ENCODE measurements at places on chromosomes 11 and 22.

DNA sequence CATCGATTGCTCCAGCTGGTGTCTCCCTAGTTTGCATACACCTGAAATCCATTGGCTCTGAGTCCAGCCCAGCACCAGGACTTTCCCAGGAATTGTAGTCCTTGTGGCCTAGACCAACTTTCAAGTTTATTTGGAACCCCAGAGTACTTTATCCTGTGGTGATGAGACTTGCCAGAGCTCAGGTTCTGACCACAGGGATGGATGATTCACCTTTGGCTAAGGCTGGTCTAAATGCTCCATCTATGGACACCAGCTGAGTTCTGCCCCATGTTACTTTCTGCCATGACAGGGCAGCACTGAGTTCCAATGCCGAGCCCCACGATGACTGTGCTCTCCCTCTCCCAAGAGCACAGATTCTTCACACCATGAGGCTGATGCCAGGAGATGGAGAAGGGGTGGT lies 17.3 kb upstream of the INSC start:
- DNase-seq: no peak

- no peak for DNase-seq
These were observed 877 bp downstream of the ALG9 start for GRCh38 chr11:111870522-111870885.

DNA sequence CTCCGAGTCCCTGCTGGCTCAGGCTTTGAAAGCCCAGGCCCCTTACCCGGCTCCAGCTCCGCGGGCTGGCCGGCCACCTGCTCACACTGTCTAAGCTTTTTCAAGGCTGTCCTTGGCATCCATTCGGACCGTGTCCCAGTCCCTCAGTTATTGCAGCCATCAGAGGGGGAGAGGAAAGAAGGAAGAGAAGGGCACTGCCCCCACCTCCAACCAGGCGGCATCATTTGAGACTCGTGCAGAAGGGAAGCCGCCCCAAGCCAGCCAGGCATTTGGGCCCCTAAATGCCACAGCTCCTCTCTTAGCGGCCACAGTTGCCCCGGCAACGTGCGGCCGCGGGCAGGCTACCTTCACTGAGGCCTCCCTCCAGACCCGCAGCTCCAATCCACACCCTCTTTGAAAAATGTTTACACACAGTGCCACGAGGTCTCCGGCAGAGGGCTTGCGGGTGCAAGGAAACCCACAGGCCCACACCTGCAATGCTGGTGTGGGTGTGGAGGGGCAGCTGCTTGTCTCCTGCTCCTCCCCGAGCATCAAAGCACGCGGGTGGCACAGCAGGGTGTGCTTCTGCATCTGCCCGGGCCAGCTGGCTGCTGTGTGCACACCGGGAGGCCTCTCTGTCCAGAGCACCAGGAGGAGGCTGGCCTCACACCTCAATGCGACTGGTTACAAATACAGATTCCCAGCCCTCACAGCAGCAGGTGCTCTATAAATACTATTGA lies 124.4 kb downstream of the CTTN start:
- DNase-seq: no peak

DNA sequence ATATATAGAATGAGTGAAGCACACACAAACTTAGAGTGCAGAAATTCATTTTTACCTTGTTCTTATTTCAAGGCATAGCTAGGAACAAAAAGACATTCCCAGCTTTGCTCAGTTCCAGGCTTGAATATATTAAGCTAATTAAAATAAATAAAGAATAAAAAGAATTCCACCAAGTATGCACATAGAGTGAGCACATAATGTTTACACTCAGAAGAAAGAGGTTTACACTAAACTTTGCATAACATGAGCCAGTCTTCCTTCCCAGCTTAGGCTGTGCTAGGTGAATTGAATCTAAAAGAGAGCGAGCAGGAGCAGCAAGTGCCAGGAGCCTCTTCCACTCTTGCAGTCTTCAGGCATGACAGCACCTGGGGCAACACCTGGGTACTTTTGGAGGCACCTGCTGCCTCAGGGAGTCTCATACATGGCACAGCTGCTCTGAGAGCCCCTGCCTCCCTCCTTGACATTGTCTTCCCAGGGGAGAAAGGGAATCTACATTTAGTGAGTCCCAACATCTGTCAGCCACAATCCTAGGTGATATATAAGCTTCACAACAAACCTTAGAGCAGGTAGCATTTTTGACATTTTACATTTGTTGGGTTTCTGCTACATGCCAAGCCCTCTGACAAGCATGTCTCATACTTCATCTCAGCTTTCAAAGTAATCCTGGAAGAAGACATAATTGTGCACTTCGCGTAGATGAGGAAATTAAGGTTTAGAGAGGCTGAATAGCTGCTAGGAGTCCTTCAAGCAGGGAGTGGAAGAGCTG lies 732.7 kb upstream of the TENM4 start:
- DNase-seq: no peak

GRCh38 chr11:250274-250673 lies 13.5 kb downstream of the PSMD13 start:
- no peak for DNase-seq

DNA sequence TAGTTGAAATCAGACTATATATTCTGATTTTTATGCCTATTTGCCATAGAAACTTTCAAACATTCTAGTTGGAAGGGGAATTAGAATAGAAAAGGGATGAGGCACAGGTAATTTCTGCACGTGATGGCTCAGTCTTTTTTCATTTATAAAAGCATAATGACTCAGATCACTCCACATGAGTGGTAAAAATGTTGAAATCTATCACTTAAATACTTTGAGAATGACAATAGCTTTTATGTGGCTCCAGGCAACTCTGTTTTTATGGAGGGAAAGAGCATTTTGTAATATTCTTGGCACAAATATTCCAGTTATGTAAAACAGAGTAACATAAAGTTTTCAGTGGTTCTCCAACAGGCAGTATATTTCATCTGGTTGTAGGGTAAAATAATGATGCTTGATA lies 5.9 kb upstream of the MMP3 start:
- DNase-seq: no peak

DNA sequence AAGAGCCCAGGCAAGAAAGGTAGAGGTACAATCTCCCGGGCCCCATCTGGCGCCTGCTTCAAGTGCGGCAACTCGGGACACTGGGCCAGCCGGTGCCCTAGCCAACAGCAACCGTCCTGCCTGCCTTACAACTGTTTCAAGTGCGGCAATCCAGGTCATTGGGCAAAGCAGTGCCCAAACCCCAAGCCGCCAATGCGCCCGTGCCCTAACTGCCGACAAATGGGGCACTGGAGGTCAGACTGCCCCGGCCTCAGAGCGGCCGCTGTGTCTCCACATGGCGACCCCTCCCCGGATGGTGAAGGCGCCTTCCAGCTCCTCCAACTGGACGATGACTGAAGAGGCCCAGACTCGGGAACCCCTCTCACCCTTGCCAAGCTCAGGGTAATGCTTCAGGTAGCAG lies 11.4 kb upstream of the OR56A3 start:
- no peak for DNase-seq

GRCh38 chr22:22469527-22469926 lies 39.0 kb downstream of the ZNF280B start:
- DNase-seq: no peak

GRCh38 chr11:126339863-126340434 lies 15.5 kb upstream of the ST3GAL4 start:
- DNase-seq: no peak

GRCh38 chr11:92204731-92205130 lies 19.9 kb upstream of the FAT3 start:
- DNase-seq: no peak

DNA sequence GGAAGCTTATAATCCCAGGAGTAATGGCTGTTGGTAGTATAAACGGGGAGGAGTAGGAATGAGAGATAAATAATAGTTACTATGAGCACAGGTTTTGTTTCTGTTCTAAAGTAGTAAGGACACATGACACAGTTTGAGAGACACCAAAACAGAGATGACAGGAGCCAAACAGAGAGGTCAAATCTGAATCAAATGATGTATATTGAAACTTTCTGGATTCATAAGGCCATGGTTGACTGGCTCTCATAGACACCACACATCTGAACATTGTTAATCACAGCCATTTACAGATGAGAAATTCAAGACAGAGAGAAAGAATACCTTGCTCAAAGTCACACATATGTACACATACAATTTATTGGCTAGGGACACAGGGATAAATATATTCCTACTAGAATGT lies 63.4 kb upstream of the UCP3 start:
- no peak for DNase-seq

DNA sequence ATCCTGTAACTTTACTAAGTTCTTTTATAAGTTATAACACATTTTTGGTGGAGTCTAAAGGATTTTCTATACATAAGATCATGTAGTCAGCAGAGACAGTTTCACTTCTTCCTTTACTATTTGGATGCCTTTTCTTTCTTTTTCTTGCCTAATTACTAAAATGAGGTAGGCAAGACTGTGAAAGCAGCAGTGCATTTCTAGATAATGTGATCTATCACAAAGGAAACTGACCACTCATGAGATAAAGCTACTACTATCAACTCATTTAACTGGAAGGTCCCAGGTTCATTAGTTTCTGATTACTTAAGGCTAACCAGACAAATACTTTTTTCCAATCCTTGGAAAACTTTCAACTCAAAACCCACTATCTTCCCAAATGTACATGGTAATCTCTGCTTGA lies 196.2 kb upstream of the E2F8 start:
- DNase-seq: no peak

GRCh38 chr22:43392385-43392989 lies 19.3 kb upstream of the MPPED1 start:
- no peak for DNase-seq

GRCh38 chr11:81059356-81059755 lies 1618.5 kb upstream of the TENM4 start:
- no peak for DNase-seq

All from SJSA1 (cell line).